Right hindlimb (tissue), 1 donor: ENCODE measurements at places on chromosomes 2 and 18.
A peak's percentile ranks its signal among the peaks of the same experiment; 100 is the strongest.

GRCh38 chr2:111045771-111046444 is 74.8 kb upstream of the BCL2L11 start:
- DNase-seq: no peak

GRCh38 chr2:38557217-38557616 is 45.5 kb downstream of the HNRNPLL start:
- no peak for DNase-seq

DNA sequence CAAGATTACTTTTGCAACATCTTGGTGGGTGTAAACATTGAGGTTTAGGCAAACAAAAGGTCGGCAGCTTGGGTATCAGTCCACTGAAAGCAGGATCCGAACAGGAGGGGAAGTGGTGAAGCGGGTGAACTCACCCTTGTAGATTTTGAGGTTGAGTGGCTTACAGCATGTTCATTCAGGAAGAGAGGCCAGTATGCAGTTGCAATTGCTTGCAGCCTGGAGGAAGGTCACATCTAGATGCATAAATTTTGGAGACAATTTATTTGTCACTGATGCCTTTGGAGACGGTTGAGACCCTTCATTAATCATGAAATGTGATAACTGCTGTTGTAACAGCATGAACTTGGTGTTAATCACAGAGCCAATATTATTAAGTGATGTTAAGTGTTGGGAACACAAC is 131.1 kb downstream of the LTBP1 start:
- DNase-seq: no peak

DNA sequence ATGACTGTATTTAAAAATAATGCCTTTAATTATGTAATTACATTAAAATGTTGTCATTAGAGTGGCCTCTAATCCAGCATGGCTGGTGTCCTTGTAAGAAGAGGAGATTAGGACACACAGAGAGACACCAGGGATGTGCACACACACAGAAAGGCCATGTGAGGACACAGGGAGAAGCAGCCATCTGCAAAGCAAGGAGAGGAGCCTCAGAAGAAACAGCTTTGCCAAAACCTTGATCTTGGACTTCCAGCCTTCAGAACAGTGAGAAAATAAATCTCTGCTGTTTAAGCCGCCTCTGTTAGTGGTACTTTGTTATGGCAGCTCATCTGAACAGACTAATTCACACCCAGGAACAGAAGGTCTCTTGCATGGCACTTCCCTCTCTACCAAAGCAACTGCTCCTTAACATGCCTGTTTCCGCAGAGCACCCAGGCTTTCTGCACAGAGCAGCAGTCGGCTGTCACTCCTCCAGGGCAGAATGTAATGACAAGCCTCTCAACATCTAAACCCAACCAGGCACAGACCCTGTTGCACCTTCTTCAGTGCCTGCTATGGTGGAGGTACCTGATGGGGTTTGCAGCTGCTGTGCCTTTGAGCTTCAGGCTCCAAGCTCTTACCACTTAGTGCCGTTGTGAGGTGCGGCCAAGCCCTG is 377.7 kb downstream of the TDRD15 start:
- DNase-seq: no peak

GRCh38 chr2:48900321-48901014 is 144.9 kb upstream of the LHCGR start:
- DNase-seq: no peak

- no peak for DNase-seq
Observed at GRCh38 chr2:40474306-40474705, 22.4 kb upstream of the SLC8A1 start.

DNA sequence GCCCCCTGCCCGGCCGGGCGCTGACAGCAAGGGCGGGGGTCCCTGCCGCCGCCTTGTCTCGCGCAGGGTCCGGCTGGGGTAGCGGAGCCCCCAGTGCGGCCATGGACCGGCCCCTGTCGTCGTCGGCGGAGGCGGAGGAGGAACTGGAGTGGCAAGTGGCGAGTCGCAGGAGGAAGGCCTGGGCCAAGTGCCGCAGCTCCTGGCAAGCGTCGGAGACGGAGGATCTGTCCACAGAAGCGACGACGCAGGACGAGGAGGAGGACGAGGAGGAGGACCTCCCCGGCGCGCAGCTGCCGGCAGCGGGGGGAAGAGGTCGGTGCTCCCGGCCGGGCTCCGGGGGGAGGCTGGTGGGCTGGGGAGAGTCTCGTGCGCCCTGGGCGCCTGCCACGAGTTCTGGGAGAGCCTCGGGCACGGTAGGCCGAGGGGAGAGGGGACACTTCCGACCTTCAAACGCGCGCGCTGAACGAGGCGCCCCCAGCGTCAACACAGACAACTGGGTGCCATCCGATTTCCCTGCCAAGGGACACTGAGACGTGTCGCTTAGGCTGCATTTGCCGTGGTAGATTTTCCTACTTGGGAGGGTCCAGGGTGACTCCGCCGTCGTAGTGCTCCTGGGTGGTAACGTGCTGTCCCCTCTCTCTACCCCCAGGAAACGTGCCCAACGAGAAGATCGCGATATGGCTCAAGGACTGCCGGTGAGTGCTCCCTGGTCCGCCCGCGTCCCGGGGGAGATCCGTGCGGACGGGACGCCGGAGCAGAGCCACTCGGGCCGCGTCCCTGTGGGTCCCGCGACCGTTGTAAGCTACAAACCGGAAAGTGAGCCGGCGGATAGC is 652 bp downstream of the ITPRID2 start:
- peak; percentile 83 for DNase-seq

DNA sequence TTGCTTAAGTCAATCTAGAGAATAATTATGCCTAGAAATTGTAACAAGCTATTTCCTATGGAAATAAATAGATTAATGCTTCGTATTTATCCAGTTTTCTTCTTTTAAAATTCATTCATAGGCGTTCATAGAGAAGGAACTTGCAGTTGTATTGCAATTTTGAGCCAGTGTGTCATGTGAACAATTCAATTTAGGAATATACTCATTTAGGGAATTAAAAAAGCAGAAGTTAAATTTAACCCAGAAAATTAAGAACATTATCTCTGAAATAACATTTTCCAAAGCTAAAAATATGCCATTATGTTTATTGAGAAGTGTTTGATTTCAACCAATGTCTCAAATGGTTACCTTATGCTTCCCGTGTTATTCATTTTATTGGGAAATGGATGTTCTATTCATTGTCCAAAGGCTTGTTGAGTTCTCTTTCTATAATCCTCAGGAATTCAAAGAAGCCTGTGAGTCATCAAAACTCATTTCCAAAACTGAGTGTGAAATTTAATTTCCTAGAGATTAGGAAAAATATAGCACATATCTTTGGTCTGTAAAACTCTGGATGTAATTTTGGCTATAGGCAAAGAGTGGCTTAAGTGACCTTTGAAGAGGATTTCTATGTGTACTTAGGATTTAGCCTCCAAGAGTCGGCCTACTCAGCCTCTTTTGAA is 99.7 kb downstream of the SLC8A1 start:
- DNase-seq: no peak

- no peak for DNase-seq
Observed at GRCh38 chr2:174121612-174122011, 126.7 kb downstream of the OLA1 start.

DNA sequence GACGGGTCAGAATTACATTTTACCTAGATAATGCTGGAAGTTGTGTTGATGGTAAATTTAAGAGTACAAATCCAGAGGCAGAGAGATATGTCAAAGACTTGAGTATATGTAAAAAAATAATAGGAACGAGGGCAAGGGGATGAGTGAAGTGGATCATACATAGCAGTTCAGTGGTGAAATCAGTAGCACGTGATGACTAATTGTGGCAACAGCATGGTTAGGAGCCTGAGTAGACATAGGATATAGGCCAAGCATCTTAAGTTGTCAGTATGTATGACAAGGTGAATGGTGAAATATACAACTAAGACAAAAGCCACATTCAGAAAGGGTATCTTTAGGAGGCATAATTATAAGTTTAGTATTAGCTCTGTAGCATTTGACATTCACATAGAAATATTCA is 826.5 kb upstream of the PIK3C3 start:
- DNase-seq: no peak

DNA sequence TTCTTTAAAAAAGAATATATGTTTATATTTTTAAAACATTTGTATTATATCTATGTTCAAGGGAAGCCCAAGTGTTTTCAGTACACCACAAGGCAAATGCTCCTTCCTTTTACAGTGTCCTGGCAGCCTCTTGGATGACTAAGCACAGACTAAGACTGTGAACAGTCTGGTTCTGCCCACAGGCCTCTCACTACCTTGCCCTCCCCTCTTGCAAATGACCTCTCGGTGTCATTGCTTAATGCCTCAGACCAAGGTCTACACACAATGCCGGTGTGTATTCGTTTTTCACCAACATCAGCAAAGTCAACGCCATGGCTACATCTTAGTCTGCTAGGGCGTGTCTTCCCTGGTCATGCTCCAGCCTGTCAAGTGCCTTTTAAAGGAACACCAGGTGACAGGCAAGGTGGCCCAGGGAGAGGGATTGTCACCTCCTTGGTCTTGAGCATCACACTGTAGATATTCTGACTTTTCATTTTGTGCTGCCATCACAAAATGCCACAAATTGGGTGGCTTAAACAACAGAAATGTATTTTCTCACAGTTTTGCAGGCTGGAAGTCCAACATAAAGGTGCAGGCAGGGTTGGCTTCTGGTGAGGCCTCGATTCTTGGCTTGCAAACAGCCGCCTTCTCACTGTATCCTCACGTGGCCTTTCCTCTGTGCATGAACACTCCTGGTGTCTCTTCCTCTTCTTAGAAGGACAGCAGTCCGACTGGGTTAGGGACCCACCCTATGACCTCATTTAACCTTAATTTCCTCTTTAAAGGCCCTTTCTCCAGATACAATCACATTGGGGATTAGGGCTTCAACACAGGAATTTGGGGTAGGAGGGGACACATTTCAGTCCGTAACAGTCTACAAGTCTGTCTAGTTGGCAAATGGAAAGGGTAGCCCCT is 266.5 kb downstream of the KLHL29 start:
- no peak for DNase-seq

- peak; percentile 65 for DNase-seq
Observed at GRCh38 chr2:46967990-46968647, 52.5 kb upstream of the MCFD2 start.

- DNase-seq: no peak
Observed at GRCh38 chr2:33412920-33413319, 63.5 kb upstream of the RASGRP3 start.

- DNase-seq: peak; percentile 42
Observed at GRCh38 chr2:217887841-217888701, 114.7 kb downstream of the TNS1 start.

DNA sequence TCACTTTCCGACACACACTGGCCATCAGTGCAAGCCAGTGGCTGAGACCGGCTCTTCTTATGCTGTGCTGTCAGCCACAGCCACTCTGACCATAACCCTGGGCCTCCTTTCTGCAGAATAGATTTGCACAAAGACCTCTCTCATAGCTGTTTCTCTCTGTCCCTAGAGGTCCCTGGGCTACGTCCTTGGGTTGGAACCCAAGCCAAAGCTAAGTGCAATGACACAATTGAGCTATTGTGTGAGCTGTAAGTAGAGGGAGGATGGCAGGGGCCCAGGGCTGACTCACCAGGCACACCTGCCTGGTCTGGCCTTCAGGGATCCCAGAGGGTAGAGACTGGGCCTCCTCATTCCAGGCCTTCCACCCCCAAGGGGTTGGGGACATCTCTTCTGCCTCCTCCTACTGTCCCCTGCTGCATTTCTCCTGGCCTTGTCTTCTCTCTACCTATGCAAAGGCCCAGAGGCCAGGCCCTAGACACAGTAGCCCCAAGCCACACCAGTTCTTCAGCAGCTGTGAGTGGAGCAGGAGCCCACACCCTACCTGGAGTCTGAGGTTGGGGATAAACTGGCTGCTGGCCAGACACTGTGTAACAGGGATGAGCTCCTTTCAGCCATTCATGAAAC is 174.6 kb downstream of the NCK2 start:
- peak; percentile 45 for DNase-seq

DNA sequence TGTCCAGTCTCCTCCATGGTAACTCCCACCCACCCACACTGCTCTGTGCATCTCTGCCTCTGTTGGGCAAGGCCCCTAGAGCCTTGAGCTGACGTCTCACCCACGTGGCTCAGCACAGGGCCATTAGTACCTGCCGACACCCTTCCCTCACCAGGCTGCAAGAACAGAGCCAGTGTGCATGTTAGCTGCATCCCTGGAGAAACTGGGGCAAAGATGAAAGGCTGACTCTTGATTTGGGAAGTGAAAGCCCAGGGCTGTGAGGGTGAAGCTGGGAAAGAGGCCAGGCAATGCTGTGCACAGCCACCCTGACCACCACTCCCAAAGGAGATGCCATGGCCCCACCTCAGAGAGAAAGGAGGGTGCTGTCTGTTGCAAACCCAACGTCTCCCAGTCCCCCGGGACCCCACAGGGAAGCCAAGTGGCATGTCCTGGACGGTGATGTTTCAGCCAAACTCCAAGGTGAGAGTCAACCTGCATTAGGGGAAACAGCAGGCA is 20.0 kb upstream of the HPCAL1 start:
- DNase-seq: no peak

GRCh38 chr2:239836021-239836765 is 188.9 kb downstream of the NDUFA10 start:
- no peak for DNase-seq

GRCh38 chr18:3447068-3447894 is 2.7 kb upstream of the TGIF1 start:
- DNase-seq: peak; percentile 87

GRCh38 chr2:60215386-60215901 is 338.0 kb downstream of the BCL11A start:
- DNase-seq: no peak

DNA sequence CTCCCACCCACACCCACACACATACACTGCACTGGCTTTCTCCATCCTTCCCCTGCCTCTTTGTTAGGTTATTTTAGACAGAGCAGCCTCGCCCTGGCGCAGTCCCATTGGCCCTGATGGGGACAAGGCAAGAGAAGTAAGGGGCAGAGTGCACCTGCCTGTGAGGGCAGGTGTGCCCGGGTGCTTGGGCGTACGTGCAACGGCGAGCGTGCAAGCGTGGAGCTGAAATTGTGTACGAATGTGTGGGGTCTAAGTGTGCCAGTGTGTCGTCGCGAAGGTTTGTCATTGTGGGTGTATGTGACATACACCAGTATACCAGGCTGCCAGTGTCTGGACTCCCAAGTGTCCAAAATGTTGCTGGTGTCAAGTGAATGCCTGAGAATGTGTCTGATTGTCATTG is 544 bp downstream of the LRATD1 start:
- peak; percentile 23 for DNase-seq

GRCh38 chr2:240565333-240566202 is 2.7 kb upstream of the RNPEPL1 start:
- DNase-seq: peak; percentile 55

DNA sequence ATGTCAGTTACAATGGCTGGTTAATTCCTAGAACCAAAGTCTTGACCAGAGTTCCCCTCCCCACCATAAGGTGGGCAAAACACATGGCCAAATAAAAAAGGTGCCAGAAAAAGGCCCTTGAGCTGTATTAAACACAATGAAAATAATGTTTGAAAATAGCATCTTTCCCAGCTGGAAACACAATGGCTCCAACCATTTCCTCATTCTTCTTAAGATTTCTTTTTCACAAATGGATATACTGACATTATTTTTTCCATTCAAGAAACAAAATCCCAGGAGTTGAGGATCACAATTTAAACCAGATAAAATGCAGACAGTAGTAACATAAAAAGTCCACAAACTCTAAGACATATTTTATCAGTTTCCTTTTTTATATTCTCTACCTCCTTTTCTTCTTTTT is 143.8 kb downstream of the EXOC6B start:
- no peak for DNase-seq
